ENCODE measurements at places on chromosomes 6 and 20.

DNA sequence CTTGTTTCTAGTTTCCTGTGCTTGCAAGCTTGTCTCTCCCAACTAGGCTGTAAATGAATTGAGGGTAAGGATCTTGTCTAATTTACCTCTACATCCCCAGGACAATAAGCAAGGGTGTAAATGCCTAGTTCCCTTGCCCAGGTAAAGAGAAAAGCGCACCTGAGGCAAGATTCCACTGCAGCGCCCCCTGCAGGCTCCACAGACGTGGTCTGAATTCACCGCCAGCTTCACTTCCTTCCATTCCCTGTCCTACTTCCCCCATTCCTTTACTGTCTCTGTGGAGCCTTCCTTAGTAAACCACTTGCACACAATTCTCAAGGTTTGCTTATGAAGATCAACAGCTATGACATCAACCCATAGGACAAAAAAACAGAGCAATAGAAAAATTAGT is 42.3 kb downstream of the ANKEF1 start:
- no peak for DNase-seq

DNA sequence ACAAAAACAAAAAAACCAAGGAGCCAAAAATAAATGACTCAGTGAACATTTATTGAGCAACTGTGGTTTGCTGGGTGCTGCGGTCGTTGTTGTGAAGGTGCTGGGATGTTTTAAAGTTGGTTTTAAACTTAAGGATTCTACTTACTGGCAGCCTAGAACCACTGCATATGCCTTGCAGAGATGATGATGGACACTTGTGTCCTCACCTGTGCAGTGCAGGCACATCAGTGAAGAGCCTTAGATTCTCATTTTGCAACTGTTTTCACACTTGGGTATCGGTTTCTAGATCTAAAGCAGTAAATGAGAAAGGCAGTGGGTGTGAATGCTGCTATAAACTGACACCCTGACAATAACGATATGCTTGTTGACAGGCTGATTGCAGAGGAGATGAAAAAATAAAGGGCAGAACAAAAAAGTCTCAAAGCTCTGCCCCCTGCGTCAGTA is 68.8 kb downstream of the UTRN start:
- DNase-seq = no peak

DNA sequence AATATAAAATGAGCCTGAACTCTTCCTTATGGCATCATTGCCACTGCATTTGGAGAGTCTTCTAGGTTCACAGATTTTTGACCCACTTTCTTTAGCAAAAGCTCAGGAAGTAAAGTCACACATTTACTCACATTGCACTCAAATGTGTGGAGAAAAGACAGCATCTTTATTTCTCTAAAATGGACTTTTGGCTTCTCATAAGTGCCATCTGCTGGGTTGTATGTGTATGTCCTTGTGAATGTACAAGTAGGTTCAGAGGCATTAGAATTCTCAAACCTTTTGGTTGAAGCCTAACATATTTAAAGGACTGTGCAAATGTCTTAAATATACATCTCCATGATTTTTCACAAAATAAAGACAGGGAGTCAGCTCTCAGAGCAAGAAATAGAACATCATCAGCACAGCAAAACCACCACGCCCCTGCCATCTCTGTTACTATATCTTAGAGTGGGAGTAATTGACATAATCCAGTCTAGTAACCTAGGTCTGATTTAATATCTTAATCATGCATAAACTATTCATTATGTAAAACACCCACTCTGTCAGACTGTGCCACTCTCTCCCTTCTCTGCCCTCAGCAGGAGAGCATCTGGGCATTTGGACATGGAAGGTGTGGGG is 42.2 kb upstream of the SPTLC3 start:
- DNase-seq = no peak

GRCh38 chr6:165571721-165572132 is 91.3 kb downstream of the PDE10A start:
- DNase-seq = no peak

DNA sequence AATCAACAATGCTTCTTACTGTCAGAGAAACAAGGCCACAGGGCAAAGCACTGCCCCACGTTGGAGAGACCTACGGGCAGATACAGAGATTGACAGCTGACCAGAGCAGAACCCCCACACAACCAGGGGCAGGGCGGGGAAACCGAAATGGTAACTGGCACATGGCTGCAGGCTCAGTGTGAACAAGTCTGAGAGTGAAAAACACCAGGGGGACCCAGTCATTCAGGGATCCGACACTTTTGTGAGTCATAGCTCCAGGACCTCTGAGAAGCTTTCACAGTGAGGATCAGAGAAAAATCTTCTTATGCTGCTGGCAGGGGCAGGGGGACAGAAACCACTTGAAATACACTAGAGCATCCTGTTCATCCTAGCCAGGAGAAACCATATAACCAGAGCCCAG is 254.2 kb downstream of the C6orf118 start:
- DNase-seq = no peak

- DNase-seq = no peak
Measured at GRCh38 chr6:1781152-1781816, 171.6 kb downstream of the FOXC1 start.

DNA sequence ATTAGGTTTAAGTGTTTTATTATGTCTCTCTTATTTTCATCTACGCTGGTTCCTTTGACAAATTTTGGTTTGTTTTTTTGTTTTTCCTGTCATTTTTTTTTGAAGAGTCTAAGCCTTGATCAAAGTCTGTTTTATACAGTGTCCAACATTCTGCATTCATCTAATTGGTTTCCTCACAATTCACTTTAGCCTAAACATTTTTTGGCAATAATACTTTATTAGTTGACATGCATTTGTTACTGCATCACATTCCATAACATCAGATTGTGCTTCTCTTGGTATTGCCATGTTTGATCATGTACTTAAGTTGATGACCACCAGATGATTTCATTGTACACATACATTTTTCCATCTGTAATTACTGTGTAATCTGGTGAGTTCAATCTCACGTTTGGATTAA is 173.2 kb downstream of the ZFAND3 start:
- DNase-seq = no peak

DNA sequence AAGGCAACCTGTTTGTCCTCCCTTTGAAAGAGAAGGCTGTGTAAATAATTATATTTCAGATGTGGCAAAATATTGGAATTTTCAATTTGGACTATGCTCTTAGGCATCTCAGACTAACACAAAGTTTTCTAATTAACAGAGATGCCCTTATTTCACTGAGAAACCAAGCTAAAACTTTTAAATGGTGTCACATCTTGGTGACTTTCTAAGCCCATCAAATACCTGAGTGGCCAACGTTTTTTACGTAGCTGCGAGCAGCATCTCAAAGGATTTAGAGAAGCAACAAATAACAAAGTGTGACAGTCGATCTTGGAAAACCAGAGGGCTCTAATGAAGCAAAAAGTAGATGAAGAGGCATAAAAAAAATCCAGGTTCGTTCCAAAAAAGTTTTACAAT is 3.4 kb upstream of the HEY2 start:
- no peak for DNase-seq

- DNase-seq = no peak
Measured at GRCh38 chr6:7196685-7197283, 89.0 kb downstream of the RREB1 start.

- no peak for DNase-seq
Measured at GRCh38 chr6:166623318-166623717, 3.7 kb downstream of the RPS6KA2 start.

DNA sequence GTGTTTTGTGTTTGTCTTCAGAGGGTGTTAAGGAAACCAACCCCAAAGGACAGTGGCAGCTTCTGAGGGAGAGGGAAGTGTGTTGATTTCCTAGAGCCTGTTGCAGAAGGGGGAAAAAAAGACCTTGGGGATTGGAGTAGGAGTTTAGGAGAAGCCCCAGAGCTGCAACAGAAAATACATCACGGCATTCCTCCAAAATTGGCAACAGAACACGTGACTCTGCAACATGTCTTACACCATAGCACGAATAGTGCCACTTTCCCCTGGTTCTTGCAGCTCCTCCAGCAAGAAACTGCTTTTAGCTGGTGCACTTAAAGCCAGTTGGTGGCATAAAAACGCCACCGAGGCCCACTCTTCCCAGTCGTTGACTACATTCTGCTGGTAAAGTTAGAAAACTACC is 473.0 kb downstream of the CD83 start:
- DNase-seq = no peak

- DNase-seq = no peak
Measured at GRCh38 chr20:2114990-2115681, 13.5 kb downstream of the STK35 start.

GRCh38 chr6:18990059-18990978 is 603.2 kb downstream of the RNF144B start:
- DNase-seq = peak; percentile 84

- DNase-seq = no peak
Measured at GRCh38 chr20:38308047-38308438, 4.1 kb downstream of the BPI start.

GRCh38 chr20:896501-897025 is 19.6 kb downstream of the ANGPT4 start:
- no peak for DNase-seq

- no peak for DNase-seq
Measured at GRCh38 chr6:169194737-169195136, 58.9 kb downstream of the THBS2 start.

DNA sequence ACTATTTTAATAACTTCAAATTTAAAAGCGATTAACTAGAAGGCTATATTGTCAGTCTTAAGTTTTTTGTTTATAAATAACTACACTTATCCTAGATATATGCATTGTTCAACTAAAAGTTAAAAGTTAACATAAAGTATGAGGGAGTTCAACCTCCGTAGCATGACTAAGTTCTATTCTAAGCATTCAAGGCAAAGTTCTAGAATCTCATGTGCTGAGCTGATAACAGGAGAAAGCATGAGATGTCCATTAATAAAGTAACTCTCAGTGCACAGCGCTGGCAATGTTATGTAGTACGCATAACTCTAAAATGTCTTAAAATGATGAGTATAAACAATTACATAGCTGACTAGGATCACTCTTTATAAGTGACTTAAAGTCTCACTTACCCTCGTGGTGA is 264.8 kb downstream of the RNGTT start:
- DNase-seq = no peak

DNA sequence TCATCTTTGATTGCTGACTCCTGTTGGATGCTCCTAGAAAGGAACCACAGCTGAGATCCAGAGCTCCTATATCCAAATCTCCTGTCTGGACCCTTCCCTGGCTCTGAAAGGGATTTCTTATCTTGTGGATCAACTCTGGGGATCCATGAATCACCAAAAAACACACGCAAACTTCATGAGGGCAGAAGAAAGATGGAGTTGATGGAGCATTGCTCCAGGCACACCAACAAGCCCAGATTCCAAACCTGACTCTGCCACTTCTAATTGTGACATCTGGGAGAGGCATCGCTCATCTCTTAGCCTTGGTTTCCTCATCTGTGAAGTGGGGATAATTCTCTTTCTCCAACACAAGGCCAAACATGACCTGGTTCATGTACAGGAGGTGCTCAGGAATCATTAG is 6.7 kb downstream of the KCNS1 start:
- DNase-seq = no peak

- DNase-seq = no peak
Measured at GRCh38 chr20:50013976-50014375, 31.2 kb downstream of the SNAI1 start.

GRCh38 chr6:56520218-56520617 is 122.5 kb downstream of the DST start:
- no peak for DNase-seq

- DNase-seq = no peak
Measured at GRCh38 chr6:39225946-39226437, 3.3 kb downstream of the KCNK5 start.

GRCh38 chr6:52511572-52512151 is 65.2 kb downstream of the TRAM2 start:
- DNase-seq = no peak

DNA sequence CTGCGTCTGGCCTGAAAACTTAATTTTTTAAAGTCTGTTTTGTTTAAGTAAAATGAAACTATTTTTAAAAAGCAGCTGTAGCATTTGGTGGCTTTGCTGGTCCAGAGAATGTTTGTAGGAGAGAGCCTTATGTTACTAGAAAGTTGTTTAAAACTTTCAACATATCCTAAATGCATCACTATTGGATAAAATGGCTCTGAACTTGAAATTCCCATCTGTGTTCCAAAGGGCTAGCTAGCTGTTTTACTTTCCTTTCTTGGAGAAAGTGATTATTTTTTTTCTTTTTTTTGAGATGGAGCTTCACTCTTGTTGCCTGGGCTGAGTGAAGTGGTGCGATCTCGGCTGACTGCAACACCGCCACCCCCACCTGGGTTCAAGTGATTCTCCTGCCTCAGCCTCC is 2.5 kb downstream of the SYNJ2 start:
- no peak for DNase-seq

- DNase-seq = no peak
Measured at GRCh38 chr6:33314943-33315792, 1.3 kb upstream of the TAPBP start.

- no peak for DNase-seq
Measured at GRCh38 chr6:142014515-142014914, 118.2 kb upstream of the GJE1 start.

DNA sequence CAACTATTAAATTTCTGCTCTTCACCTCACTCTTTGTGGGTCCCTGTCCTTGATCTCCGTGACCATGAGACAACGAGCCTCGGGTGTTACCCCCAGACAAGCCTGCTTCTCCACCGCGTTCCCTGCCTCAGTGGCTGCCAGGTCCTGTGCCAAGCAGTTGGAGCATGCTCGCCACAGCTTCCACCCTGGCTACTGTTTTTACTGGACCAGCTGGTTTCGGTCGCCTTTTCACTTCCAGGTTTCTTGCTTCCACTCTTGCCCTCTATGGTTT is 5.6 kb downstream of the TP53RK start:
- no peak for DNase-seq

GRCh38 chr20:54153041-54153327 is 20.8 kb downstream of the CYP24A1 start:
- no peak for DNase-seq

DNA sequence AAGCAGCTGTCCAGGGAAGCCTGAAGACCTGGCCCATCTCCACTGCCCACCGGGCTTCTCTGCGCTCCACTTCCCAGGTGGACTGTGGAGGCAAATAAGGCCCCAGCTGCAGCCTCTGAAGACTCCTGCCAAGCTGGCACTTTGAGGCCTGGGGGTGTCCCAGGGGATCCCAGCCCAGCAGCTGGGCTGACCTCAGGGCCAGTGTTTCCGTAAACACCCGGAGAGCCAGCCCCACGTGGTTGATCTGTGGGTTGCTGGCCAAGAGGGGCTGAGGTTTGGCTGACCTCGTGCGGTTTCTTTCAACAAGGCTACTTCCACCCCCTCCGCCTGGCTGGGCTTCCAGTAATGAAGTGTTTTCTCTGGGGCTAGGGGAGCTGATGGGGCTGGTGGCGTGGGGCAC is 12.4 kb upstream of the CCN5 start:
- DNase-seq = peak; percentile 69

DNA sequence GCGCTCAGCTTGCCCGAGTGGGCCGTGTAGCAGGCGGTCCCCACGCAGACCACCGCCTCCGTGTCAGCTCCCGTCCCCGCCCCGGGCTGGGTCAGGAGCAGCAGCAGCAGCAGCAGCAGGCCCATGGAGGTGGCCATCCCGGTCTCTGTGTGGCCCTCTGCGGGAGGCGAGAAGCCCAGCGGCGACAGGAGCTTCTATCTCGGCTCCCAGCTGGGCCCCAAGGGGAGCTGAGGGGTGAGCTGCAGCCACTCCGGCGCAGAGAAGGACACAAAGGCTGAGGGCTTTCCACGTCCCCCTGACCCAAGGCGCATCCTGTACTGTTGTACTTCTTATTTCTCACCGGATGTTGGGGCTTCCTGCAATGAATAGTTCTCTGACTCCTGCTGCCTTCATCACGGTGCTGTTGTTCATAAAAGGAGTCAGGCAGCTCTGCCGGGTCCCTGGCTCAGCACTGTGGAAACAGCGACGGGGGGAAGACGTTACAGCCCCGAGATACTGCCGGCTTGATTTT is at the start of gene CD93:
TSS of gene CD93 (minus strand) at position 269 of the 511 bp plus-strand sequence. CDS start at position 137, 132 bp downstream.
- no peak for DNase-seq

All from NCI-H1092 (cell line).